ENCODE measurements at places on chromosomes 3 and 15. TPM values are rescaled to one million over a fixed set of nuclear protein-coding genes. Genes with fewer than 3 reads are reported as not detected.

The ZKSCAN7 gene
- polyA plus RNA-seq, result 14.9 TPM

- peak; percentile 13 for DNase-seq
Observed at GRCh38 chr3:139202226-139202958, 141.4 kb upstream of the MRPS22 start.

- DNase-seq, result no peak
Observed at GRCh38 chr15:56248311-56248992, 4.8 kb upstream of the RFX7 start.

GRCh38 chr3:164390046-164390445 lies 688.2 kb downstream of the SI start:
- DNase-seq, result no peak

DNA sequence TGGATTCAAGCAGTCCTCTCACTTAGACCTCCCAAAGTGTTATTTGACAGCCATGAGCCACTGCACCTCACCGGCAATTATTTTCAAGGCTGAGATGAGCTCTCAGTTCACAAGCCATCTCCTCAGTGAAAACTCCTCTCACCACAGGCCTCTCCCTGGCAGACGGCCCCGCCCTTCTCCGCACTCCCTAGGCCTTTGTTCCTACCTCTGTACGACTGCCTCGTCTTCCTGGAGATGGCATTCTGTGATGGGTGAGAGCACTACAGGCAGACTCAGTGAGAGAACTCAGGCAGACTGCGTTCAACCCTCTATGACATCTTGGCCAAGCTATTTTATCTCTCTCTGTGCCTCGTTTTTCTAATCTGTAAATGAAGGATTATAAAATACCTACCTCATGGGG lies 67.0 kb upstream of the TPM1 start:
- DNase-seq, result no peak

GRCh38 chr3:124168271-124168670 lies 176.3 kb upstream of the ROPN1 start:
- DNase-seq, result no peak

DNA sequence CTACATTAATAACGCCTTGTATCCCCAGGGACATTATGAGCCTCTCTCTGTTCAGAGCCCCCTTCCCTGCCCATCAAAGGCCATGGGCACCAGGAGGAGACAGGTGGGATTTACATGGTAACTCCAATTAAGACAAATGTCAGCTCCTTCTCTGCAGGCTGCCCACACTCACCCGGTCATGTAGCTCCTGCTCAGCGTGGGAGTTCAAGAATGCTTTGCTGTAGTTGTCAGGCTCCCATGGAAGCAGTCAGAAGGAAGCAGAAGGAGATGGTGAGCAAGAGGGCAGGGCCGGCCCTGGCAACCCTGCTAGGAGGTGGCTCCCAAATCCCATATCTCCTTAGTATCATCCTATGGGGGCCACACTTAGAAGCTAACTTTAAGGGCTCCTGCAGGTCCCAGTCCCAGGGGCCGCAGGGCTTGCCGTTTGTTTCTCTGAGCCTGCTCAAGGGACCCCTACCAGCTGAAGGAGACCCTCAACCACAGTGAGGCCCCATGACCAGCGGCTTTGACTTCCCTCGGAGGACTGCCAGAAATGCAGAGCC lies 218.4 kb upstream of the TLE3 start:
- no peak for DNase-seq

- no peak for DNase-seq
Observed at GRCh38 chr15:23797747-23798446, 110.8 kb upstream of the NDN start.

GRCh38 chr3:128006061-128007032 lies 45.9 kb upstream of the SEC61A1 start:
- no peak for DNase-seq

The FHIT gene
- 9.1 TPM for polyA plus RNA-seq

GRCh38 chr3:128999102-128999501 lies 2.0 kb upstream of the EFCC1 start:
- no peak for DNase-seq

The CPOX gene
- 27.6 TPM for polyA plus RNA-seq

The FEZF2 gene
- polyA plus RNA-seq, result not detected

DNA sequence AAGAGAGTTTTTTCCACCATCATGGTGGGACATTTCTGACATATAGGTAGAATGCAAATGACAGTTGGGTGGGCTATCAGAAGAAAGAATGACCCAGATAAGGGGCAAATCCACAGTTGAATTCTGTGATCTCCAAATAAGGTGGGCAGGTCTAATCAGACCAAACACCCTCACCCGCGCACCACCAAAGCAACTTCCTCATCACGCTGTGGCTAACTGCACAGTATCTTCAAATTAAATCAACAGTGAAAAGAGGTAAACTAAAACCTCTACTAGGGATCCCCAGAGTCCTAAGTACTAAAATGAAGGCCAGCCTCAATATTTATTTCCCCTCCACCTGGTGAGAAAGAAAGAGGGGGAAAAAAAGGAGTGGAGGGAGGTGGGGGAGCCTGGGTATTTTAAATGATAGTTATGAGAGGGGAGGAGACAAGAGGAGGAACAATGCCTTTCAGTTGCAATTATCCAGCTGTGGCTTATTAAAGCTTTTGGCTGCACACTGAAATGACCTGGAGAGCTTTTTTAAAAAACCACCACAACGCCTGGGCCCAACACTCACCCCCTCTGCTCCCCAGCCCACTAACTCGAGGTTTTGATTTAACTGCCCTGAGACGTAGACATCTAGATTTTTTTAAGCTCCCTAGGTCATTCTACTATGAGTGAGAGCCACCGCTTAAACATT lies 61.0 kb downstream of the LRIG1 start:
- DNase-seq, result no peak

DNA sequence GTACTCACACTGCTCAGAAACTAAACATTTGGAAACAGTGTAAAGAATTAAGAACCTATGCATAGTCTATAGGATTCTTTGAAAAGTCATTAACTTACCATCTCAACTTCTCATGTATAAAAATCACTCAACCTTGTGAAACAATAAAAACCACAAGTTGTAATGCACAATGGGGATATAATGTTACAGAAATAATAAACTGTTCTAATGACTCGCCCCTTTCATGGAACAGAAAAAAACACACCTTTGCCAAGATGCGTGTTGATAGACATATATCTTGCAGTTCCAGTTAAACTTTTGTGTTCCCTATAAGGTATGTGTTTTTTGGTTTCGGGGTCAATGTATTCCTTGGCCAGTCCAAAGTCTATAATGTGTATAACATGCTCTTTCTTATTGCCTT lies 50.8 kb upstream of the PPIB start:
- no peak for DNase-seq

DNA sequence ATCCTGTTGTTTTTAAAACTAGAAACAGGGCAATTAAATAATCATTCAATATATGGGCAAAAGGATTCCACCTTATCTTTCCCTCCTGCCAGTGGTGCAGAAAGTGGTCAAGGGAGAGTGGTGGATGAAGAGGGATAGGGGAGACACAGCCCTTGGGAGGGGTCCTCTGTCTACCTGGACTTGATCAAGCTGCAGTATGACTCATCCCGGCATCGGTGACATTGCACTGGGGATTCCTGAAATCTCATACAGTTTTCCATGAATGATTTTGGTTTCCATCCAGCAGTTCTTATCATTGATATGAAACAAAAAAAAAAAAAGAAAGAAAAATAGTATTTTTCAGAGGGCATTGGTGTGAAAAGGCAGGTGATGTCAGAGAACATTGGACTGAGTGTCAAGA lies 62.9 kb downstream of the CMTM8 start:
- no peak for DNase-seq

- DNase-seq, result peak; percentile 11
Observed at GRCh38 chr3:41819236-41819635, 142.7 kb downstream of the ULK4 start.

The ADAMTSL3 gene
- polyA plus RNA-seq, result 30.4 TPM

The CLRN1 gene
- polyA plus RNA-seq, result not detected

DNA sequence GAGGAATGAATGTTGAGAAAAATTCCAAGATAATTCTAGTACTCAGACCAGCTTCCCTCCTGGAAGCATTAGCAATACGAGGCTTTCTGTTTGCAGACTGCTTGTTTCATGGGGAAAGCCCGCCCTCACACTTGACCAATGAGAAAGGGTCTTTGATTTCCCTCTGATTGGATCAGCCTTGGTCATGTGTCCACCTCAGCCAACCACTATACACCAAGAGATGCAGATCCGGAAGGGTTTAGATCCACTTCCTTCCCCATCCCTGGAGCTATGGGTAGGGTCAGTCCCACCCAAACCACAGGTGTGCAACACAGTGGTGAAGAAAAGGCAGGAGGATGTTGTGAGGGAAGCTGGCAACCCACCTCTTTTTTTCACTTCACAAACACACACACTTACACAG lies 154.7 kb downstream of the SV2B start:
- DNase-seq, result no peak

The CXCR6 gene
- 1.0 TPM for polyA plus RNA-seq

- peak; percentile 18 for DNase-seq
Observed at GRCh38 chr3:179551349-179552105, 11.2 kb upstream of the ACTL6A start.

The SCN5A gene
- polyA plus RNA-seq, result 0.67 TPM

The SLC4A7 gene
- 38.3 TPM for polyA plus RNA-seq

DNA sequence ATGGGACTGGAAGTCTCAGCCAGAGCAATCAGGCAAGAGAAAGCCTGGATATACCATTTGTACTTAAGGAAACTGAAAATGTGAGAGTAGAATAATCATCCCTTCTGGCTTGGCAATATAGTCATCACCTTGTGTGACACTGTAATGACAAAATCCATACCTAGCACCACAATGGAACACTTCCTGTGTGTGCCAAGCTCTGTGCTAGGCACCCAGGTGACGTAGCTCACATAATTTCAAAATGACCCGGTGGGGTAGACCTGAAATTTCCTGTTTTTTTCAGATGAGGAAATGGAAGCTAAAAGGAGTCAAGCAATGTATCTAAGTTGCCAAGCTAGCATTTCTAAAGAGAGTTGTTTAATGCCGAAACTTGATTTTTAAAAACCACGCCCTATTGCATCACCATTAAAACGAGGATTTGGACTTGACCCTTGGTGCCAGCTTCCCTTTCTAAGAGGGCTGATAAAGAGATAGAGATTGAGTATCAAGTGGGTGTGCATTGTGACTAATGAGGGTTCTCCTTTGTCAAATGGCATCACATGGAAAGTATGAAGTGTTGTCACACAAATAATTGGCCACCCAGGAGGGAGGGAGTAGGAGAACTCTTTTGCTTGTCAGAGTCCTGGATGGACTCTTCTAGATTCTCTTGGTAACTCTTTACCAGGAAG lies 141.3 kb upstream of the PDZRN3 start:
- DNase-seq, result peak; percentile 35

- DNase-seq, result no peak
Observed at GRCh38 chr3:5581743-5582142, 394.2 kb downstream of the EDEM1 start.

DNA sequence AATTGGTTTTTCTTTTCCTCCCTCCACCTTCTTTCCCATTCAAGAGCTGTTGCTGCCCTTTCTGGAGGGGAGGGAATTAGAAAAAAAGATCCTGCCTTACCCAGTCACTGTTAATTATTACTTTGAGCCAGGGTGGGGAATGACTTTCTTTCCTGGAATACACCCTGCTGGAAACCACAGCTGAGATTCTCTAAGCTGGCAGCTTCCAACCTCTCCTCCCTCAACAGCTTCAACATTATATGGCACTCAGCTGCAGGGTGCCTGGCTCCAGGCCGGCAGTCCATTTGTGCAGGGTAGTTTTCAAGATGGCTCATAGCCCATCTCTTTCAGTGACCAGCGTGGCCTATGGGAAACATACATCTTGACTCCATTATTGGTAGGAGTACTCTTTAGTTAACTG lies 105.8 kb downstream of the UBE3A start:
- DNase-seq, result no peak

Measured in right lung (tissue), 10 donors.